Effector memory CD8-positive, alpha-beta T cell (primary cell): ENCODE measurements at places on chromosomes 4 and X.

DNA sequence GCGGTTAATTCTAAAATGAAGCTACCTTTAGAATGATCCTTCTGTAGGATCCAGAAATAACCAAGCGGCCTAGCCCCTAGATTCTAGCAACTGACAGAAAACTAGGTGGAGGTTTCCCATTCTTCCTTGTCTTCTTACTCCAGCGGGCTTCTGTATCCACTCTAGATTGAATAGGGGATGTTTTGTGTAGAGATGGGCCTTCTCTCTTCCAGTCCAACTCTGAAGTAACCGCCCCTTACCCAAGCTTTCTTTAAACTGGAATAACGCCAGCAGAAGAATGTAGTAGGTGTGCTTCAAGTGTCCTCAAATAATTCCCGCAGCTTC is 386 bp upstream of the TMEM184C start:
- DNase-seq: no peak

DNA sequence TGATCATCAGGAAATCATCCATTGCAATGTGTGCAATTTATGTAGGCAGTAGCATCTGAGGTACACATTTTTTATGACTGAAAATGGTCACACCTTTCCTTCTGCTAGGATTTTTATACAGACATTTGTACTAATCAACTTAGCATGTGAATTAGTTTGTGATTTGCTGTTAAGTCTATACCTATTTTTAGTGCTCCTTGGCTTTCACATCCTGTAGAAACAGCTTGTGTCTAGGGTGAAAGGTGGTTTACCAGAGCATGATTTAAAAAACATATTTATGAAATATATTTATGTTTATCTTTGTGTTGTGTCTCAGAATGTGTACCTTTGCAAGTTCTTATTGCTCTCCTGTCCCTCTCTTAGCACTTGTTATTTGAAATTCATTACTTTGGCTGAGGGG is 916.0 kb downstream of the TECRL start:
- DNase-seq: no peak

GRCh38 chr4:20483416-20483815 is 216.8 kb upstream of the PACRGL start:
- no peak for DNase-seq

DNA sequence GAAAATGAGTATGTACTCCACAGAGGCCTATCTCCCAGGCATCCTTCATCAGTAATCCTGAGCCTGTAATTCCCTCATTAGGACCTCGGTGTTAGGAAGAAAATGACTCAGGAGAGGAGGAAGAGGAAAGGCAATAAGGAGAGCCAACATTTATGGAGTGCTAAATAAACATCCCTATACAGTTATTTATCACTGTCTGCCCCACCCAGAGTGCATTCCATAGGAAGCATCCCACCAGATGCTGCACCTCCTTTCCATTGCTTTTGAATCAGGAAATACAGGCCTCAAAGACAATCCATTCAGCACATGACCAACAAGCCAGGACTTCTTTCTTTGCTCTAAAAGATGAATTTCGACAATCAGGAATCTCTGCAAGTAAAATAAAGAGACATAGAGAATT is 47.6 kb downstream of the USP38 start:
- no peak for DNase-seq

GRCh38 chr4:74018771-74019170 is 19.7 kb downstream of the CXCL3 start:
- DNase-seq: no peak

DNA sequence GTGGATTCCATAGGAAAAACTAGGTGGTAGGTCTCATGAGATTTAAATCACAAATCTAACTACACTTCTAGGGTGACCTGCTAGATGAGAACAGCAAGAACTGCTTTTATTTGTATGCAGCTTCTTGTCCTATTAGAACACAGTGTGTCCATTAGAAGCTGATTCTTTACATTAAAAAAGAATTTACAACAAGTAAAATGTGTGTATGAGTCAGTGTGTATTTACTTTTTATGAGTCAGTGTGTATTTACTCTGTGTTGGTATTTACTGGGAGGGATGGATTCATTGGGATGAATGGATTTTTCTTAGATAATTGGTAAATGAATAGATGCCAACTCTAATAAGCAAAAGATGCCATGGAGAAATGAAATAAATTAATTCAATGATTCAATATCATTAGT is 40.6 kb upstream of the XPNPEP2 start:
- DNase-seq: no peak

DNA sequence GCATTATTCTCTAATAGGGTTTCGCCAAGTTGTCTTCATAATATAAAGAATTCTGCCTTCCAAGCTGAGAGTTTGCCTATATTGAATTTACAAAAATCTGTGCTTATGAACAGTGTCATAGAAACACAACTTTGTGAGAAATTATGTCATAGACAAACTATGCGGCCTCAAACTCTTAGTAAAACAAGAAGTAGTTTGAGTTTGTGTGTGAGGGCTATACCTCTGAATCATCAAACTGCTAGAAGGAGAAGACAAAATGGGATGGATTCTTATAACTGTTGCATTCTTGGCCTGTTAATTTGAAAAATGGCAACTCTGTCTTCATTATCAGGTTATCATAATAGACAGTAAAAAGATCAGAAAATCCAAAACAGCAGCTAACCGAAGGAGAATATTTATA is 46.1 kb upstream of the NAP1L5 start:
- no peak for DNase-seq

DNA sequence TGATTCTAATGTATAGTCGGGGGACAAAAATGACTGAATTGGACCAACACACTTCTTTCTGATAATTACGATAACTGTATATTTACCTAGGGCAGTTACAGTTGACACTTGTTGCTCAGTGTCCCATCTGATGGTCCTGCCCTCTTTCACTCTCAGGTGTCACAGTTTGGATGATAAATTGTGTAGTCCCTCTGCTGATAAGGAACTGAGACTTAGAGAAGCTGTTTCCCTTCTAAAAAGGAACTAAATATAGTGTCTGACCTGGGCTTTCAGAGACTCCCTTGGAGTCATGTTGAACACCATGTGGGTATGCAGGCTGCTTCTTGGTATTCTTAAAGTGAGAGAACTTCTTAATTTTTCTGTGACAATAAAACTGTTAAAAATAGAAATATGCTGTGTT is 23.7 kb upstream of the PNPLA4 start:
- DNase-seq: no peak

GRCh38 chr4:77047037-77047436 is 28.8 kb downstream of the CCNI start:
- no peak for DNase-seq

GRCh38 chrX:27918799-27919198 is 62.5 kb downstream of the DCAF8L1 start:
- DNase-seq: no peak

- no peak for DNase-seq
These were observed 3.4 kb downstream of the TENM3 start for GRCh38 chr4:182246401-182247205.

GRCh38 chr4:122854447-122855352 is 28.1 kb downstream of the FGF2 start:
- DNase-seq: no peak

DNA sequence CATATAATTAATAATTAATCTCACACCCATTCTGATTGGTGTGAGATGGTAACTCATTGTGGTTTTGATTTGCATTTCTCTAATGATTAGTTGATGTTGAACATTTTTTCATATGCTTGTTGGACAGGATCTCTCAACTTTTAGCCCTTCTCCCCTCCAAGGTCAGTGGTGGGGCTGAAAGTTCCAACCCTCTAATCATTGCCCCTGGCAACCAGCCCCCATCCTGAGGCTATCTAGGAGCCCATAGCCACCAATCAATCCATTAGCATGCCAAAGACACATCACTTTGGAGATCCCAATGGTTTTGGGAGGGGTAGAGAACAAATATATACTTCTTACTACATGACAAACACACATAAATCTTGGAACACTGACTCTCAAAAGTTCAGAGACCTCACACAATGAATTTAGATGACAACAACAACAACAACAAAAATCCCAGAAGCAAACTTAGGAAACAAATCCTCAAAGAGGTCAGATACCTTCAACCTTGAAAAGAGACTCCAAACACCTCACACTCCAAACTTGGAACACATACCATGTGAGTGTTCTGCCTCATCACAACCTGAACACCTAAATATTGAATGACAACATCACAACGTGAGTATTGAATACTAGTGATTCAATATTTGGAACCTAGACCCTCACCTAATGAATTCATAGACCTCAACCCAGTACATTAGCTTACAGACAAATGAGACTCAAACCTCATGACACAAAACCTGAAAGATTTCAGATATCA is 19.0 kb upstream of the PAGE4 start:
- no peak for DNase-seq

GRCh38 chrX:46398126-46398525 is 147.1 kb downstream of the ZNF674 start:
- no peak for DNase-seq

DNA sequence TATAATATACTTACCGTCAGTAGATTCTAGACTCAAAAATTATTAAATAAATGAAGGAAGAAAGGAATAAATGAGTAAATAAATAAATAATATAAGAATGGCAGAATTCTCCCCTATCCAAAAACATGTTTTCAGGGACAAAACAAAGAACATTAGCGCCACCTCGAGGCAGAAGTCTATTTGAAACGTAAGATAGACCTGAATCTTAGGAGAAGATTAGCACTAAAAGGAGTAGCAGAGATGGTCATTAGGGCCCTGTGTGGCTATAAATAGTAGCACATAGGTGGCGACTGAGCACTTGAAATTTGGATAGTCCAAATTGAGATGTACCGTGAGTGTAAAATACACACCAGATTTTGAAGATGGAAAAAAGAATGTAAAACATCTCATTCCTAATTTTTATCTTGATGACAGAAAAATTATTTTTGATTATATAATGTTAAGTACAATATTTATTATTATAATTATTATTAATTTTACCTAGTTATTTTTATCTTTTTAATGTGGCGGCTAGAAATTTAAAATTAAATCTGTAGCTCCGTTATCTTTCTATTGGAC is 24.3 kb upstream of the SRD5A3 start:
- peak; percentile 2 for DNase-seq

- DNase-seq: no peak
These were observed 70.2 kb downstream of the CD38 start for GRCh38 chr4:15848191-15848842.

DNA sequence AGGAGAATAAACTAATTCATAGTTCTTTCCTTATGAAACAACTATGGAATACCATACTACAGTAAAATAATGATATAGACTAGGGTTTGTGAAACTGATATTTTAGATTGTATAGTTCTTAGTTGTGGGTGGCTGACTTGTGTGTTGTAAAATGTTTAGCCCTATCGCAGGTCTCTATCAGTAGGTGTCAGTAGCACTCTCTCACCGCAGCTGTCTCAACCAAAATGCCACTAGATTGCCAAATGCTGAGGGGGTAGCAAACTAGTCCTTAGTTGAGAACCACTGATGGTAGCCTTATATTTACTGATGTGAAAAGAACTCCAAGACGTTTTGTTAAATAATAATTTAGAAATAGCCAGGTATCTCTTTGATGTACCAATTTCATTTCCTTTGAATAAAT is 48.1 kb downstream of the RHOXF2B start:
- DNase-seq: no peak

- no peak for DNase-seq
These were observed 41.9 kb downstream of the BMP15 start for GRCh38 chrX:50952406-50952805.

- DNase-seq: no peak
These were observed 16.1 kb downstream of the FAM120C start for GRCh38 chrX:54166915-54167314.

- DNase-seq: no peak
These were observed 55.5 kb upstream of the PAK3 start for GRCh38 chrX:111040377-111041017.

DNA sequence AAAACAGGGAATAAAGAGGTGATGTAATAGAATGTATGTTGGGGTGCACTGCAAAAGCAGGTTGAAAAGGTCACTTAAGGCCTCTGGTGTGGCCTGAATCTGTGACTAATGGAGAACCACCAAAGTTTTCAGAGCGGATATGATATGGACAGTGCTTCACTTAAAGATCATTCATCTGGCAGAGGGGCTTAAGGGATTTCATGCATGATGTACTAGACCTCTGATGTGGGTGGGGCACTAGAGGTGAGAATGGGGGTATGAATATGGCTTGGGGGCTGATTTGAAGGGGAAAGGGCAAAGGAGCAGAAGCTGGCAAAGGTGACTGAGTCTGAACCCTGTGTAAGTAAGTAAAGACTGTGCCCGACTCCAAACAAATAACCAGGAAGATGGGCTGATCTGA is 62.4 kb upstream of the MCF2 start:
- no peak for DNase-seq

GRCh38 chr4:168573870-168574269 is 77.0 kb downstream of the PALLD start:
- no peak for DNase-seq

- no peak for DNase-seq
These were observed 34.9 kb downstream of the BMP3 start for GRCh38 chr4:81065446-81065845.

DNA sequence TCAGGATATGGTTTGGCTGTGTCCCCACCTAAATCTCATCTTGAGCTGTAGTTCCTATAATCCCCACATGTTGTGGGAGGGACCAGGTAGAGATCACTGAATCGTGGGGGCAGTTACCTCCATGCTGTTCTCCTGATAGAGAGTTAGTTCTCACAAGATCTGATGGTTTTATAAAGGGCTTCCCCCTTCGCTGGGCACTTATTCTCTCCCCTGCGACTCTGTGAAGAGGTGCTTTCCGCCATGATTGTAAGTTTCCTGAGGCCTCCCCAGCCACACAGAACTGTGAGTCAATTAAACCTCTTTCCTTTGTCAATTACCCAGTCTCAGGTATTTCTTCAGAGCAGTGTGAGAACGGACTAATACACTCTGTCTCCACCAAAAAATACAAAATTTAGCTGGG is 291.9 kb downstream of the BCOR start:
- no peak for DNase-seq

GRCh38 chrX:29487714-29488113 is 727.6 kb upstream of the MAGEB2 start:
- no peak for DNase-seq

- no peak for DNase-seq
These were observed 102.0 kb downstream of the RTL5 start for GRCh38 chrX:72029483-72030411.

GRCh38 chrX:7254144-7254543 is 106.2 kb upstream of the PUDP start:
- DNase-seq: no peak

GRCh38 chr4:14028862-14029261 is 401.3 kb upstream of the BOD1L1 start:
- no peak for DNase-seq

DNA sequence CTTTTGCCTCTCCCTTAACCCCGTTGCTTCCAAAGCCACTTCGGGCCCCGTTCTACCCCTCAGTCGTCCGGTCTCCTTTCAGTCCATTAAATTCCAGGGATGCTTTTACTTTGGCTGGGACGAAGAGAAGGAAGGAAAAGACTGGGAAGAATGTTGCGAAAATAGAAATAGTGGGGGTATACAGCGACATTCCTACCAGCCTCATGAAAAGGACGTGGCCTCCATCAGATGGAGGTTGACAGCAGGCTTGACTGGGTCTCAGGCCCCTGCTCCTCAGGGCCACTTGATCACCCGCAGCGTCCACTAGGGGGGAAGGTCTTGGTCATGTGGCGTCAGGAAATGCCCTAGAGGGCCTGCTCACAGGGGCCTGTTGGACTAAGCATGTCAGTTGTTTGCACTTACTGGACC is 657 bp upstream of the ANKRD50 start:
- no peak for DNase-seq

- no peak for DNase-seq
These were observed 233.5 kb upstream of the PGRMC2 start for GRCh38 chr4:128521156-128521555.

GRCh38 chrX:12877386-12877785 is 10.5 kb downstream of the TLR7 start:
- no peak for DNase-seq
